Suppressor macrophage (primary cell): ENCODE measurements at places on chromosomes 4 and X.

DNA sequence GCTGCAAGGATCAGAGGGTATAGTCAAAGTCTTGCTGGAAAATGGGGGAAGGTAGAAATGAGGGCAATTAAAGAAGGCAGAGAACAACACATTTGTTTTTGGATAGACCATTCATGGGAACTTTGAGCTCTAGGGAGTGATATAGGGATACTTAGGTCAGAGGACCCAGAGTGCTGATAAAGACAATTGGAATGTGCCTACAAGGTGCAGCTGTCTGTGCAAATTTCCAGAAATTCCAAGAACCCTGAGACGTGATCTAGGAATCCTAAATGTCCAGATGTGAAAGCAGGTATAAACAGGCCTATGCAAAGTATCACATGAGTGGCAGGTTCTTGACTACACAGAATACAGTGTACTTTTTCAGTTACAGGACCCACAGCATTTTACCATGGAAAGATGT lies 24.2 kb downstream of the FNIP2 start:
- DNase-seq = no peak

DNA sequence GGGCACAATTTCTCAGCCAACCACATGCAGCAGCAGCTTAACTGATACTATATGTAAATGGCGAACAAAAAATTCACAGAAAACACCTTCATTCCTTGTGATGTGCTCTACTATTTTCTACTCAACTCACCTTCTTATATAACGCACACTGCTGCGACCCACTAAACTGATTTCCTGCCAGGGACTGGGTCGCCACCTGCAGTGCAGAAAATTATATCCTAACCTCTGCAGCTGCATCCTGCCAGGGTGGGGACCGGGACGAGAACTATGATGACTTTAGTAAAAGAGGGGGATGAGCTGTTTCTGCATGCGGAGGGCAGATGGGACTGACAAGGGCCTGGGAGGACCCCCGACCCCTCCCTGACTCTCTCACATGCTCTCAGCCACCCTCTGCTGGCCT lies 27.4 kb downstream of the ABLIM2 start:
- no peak for DNase-seq

DNA sequence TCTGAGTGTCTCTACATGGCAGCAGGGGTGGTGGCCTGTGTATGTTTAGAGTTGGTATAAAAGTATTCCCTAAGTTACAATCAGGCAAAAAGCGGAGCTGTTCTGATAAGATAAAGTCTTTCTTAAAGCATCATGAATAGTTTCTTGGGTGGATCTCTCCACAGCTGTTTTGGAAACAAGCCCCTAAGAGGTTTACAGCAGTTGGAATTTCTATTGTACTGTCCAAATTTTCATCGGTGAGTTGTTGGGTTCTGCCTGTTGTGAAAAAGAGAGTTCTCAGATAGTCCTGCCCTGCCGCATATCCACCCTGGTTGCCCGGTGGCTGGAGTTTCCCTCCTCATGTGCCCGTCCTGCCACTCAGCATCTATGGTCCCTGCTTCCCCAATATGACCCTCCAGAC lies 50.1 kb downstream of the C4orf51 start:
- DNase-seq = no peak

GRCh38 chr4:118350961-118351360 lies 1.8 kb downstream of the PRSS12 start:
- no peak for DNase-seq
